Kasumi-1 (cell line): ENCODE measurements at places on chromosomes 11 and 22.

DNA sequence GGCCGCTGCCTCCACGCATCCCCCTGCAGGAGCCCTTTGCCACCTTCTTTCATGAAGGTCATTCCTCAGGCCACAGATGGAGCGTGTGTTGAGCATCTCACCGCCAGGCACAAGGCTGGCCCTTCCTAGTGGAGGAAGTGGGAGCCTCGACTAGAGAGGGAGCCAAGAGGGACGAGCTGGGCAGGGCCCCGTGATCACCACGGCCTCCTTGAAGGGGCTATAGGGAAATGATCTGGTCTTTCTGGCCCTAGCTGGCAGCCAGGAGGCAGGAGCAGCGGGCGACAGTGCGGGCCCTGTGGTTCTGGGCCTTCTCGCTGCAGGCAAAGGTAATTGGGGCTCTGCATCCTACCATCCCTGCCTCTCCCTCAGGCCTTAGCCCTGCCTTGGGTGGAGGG is 49.1 kb downstream of the PISD start:
- no peak for DNase-seq

DNA sequence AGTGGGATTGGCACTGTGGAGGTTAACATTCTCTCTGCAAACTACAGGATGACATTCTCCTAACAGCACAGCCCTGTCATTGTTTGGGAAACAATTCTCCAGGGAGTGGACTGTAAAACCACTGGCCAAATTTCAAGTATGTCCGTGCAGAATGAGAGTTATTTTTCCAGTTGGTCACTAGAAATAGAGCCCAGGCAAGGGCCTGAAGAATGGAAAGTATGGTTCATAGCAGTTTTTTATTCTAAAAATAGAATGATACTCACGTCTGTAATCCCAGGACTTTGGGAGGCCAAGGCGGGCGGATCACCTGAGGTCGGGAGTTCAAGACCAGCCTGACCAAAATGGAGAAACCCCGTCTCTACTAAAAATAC is 39.0 kb upstream of the CD44 start:
- no peak for DNase-seq

DNA sequence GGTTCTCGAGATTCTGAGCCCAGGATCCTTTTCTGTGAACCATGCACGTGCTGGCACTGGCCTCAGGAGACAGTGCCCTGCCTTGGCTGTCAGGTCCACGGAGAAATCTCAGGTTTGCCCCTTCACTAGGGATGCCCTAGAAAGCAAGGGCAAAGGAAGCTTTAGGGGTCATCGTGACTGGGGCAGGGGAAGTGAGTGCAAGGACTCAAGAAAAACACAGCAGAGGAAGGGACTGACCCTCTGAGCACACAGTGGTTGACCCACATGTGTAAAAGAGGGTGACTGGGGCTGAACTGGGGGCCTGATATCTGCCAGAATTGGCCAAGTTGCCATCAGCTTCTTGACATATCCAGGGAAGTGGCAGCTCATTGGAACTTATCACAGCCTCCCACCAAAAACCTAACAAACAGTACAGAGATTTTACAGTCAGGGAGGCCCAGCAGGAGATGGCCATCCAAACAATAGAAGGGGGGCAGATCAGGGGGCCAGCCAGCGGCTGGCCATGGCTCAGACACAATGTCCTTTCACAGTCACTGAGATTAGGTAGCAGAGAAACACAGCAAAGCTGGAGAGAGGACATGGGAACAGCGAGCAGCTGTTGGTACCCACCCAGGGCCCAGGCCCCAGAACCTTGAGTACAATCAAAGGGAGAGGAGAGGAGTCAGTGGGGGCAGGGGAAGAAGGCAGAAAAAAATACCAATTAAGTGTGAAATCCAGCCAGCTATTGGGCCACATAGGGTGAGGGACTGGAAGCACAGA is 4.4 kb downstream of the TMEM121B start:
- no peak for DNase-seq

GRCh38 chr11:80371931-80372330 is 931.1 kb upstream of the TENM4 start:
- DNase-seq, result no peak

- DNase-seq, result no peak
These were observed 69.8 kb upstream of the NNMT start for GRCh38 chr11:114226356-114226755.

DNA sequence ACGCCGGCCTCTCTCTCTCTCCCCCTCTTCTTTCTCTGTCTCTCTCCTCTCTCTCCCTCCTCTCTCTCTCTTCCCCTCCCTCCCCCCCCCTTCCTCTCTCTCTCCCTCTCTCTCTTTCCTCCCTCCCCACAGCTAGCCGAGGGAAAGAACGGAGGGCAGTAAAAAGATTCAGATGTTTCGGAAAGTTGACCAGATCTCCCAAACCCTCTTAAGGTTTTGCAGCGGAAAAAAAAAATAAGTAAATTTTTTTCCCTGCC is 195 bp upstream of the ALX4 start:
- no peak for DNase-seq

GRCh38 chr11:86606270-86606835 is 66.1 kb downstream of the ME3 start:
- DNase-seq, result no peak

DNA sequence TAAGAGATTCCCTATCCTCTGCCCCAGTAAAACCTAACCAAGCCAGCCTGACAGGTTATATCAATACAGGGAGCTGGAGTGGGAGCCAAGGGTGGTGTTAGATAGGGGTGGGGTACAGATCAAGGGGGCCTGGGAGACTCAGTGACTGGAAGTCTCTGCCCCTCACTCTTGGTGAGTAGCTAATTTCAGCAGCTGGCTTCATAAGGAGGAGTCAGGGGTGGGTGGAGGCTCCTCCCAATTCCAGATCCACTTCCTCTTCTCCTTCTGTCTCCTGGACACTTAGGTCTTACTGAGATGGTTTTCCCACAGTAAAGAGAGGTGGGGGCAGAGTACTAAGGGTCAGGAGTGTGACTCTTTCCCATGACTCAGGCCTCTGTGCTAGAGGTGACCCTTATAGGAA is 1.1 kb upstream of the VSIG2 start:
- DNase-seq, result peak; percentile 56

DNA sequence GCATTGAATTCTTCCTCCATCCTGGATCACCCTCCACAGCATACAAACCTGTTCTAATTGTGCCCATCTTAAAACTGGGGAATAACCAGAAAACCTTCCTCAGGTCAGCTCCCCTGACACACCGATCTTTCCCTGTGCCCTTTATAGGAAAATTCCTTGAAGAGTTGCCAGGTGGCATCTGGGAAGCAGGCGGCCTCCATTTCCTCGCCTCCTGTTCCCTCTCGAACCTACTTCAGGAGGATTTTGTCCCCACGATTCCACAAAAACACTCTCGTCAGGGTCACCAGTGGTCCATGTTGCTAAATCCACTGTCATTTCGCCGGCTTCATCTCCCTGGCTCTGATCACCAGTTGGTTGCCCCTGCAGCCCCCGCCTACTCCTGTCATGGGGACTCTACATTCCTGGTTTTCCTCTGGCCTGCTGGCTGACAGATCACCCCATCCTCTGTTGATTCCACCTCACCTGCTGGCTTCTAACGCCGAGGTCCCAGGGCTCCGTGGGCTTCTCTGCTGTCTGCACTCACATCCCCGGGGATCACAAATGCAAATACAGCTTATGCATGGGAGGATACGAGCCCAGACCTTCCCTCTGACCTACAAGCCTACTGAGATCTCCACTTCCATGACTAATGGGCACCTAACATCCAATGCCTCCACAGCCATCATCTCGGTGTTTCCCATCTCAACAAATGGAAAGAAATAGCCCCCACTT is 92.5 kb upstream of the PRDM11 start:
- no peak for DNase-seq

- DNase-seq, result no peak
These were observed 66.3 kb downstream of the CABIN1 start for GRCh38 chr22:24077416-24077815.

- peak; percentile 57 for DNase-seq
These were observed 2.3 kb downstream of the PRR33 start for GRCh38 chr11:1889224-1889930.

DNA sequence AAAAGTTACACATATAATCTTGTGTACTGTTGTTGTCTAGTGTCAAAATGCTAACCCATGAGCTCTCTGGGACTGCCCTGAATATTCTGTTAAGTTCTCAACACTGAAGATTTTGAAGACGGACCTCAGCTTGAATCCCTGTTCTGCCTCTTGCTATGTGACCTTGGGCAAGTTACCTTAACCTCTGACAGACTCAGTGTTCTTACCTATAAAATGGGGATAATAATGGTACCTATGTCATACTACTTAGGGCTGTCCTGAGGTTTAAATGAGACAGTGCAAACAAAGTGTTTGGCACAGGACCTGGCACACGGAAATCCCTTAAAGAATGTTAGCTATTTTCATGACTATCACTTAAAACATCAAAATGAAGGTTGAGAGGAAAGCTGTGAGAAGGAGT is 11.3 kb downstream of the TMEM218 start:
- DNase-seq, result no peak

GRCh38 chr11:134441706-134442105 is 29.7 kb upstream of the B3GAT1 start:
- no peak for DNase-seq

- DNase-seq, result no peak
These were observed 37.6 kb upstream of the SYT13 start for GRCh38 chr11:45323601-45324249.
